ENCODE measurements at places on chromosomes 5 and 9.

- no peak overlapping the region for H3K27ac ChIP-seq
- no peaks in the 10 kb centered on the region for H3K36me3 ChIP-seq
- no peaks in the 10 kb centered on the region for H3K27me3 ChIP-seq
- H3K4me3 ChIP-seq: no peak overlapping the region
- no peak for DNase-seq
These were observed 98.6 kb upstream of the EQTN start for GRCh38 chr9:27395484-27395921.

DNA sequence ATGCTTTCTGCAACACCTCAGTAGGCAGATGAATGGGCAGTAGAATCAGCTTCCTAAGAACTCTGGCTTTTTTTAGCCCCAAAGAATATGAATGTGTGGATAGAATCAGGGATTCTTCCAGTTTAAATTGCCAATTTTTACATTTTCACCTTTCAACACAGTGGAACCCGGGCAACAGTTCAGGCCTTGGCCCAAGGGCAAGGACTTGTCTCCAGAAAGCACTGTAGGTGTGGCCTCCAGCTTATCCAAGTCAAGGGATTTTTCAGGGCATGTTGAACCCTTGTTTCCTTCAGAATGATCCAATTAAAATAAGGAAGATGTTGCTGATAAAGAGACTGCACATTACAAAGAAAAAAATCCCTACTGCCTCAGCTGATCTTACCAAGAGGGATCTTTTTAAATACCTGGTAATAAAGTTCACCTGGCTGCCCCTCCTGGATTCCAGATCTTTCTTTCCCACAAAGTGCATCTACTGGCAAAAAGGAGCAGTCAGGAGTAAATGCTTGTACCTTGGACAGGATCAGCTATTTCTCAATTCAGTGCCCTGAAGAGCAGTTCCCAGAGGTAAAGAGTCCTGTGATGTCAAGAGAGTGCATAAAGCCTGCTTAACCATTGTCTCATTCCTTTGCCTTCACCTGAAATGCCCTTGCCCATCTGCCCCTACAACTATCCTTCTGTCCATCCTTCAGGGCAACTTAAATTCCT lies 80.1 kb upstream of the PLPP6 start:
- no peaks in the 10 kb centered on the region for H3K27me3 ChIP-seq
- H3K36me3 ChIP-seq: no peaks in the 10 kb centered on the region
- no peak overlapping the region for H3K4me3 ChIP-seq
- H3K4me1 ChIP-seq: no peaks in the 10 kb centered on the region
- no peak for DNase-seq

- no peaks in the 10 kb centered on the region for H3K4me1 ChIP-seq
- no peak within 1 kb of the TSS for H3K4me3 ChIP-seq
- no peak within 1 kb of the TSS for H3K27ac ChIP-seq
- H3K27me3 ChIP-seq: no peaks in the 10 kb centered on the region
- no peak for DNase-seq
- H3K36me3 ChIP-seq: no peaks in the 10 kb centered on the region
These were observed at the start of gene TMEM252 for GRCh38 chr9:68540712-68541535. Gene TMEM252, minus strand, starts transcription at chr9:68540883. Its CDS starts 69 bp downstream, at chr9:68540814.

DNA sequence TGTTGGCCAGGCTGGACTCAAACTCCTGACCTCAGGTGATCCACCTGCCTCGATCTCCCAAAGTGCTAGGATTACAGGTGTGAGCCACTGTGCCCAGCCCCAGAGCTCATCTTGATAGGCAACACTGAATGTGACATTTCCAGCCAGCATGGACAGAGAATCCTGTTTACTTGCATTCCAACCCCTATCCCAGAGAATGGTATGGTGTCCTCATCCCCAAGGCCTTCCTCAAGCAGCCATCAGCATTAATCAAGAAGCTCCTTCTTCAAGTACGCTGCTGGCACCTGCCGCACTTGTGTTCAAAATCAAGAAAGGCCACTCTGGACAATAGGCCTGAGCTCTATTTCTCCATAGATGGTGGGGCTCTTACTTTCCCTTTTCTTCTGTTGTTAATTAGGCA lies 40.2 kb downstream of the STARD4 start:
- H3K4me3 ChIP-seq: no peak overlapping the region
- H3K27me3 ChIP-seq: no peaks in the 10 kb centered on the region
- no peaks in the 10 kb centered on the region for H3K4me1 ChIP-seq
- no peak overlapping the region for H3K27ac ChIP-seq

DNA sequence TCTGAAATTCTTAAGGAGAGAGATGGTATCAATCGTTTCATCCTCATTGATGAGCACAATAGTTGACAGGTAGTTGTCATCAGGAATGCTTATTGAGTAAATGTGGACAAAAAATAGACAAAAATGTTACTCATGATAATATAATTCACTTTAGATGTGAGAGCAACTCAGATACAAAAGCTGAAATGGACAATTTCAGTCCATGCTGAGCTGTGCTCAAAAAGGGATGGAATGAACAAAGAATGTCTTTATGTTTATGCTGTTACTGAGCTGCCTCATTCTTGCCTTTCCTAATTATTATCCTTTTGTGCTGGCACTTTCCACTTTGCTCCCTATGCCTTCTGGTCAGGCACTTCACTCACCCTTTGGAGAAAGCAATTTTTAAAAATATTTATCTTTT lies 49.5 kb downstream of the JAKMIP2 start:
- no peak for DNase-seq
- no peaks in the 10 kb centered on the region for H3K4me1 ChIP-seq
- H3K27me3 ChIP-seq: no peaks in the 10 kb centered on the region
- H3K4me3 ChIP-seq: no peak overlapping the region
- H3K36me3 ChIP-seq: no peaks in the 10 kb centered on the region
- H3K27ac ChIP-seq: no peak overlapping the region

DNA sequence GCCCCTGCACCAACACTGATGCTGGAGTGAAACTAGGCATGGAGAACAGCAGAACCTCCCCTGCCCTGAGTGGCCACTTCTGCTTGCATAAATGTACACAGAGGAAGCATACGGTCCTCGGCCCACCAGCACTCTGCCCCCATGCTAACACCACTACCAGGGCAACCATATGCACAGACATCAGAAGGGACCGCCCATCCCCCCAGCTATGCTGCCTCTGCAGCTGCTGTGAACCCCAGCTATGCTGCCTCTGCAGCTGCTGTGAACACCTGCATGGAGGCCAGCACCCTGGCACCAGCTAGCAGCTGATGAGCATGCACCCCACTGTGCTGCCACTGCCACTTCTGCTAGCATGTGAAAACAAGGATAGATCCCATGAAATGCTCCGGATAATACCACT lies 250.3 kb downstream of the TUSC1 start:
- no peak for DNase-seq
- H3K27me3 ChIP-seq: no peaks in the 10 kb centered on the region
- H3K36me3 ChIP-seq: no peaks in the 10 kb centered on the region

DNA sequence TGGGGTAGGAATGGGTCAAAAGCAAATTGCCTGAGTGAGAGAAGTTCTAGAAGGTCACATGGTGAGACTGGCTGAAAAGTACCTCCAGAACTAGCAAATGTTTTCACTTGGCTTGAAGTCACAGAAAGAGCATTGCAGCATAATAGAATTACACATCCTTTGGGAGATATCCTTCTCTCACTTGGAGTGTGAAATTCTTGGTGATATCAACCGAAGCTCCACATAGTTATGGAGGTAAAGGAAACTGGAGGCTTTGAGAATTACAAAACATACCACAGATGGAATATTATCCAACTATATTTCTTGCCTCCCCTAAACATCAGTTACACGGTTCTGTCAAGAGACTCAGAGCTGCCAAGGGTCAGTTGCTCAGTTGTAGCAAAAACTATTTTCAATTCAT lies 182.4 kb downstream of the SEMA5A start:
- H3K36me3 ChIP-seq: no peaks in the 10 kb centered on the region
- H3K27me3 ChIP-seq: no peaks in the 10 kb centered on the region
- no peak overlapping the region for H3K27ac ChIP-seq
- DNase-seq: no peak

DNA sequence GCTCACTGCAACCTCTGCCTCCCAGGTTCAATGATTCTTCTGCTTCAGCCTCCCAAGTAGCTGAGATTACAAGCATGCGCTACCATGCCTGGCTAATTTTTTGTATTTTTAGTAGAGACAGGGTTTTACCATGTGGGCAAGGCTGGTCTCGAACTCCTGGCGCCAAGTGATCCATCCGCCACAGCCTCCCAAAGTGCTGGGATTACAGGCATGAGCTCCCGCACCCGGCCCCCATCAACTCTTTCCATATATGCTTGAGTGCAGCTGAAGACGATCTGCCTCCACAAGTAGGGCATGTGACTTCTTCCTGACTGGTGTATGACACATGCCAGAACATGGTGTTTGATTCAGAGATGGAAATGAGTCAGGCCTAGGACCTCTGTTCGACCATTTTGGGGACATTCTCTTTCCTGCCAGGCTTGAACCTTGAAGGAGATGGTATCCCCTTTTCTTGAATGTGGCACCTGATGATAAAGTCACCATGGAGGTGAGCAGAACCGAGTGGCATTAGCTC lies 7.5 kb upstream of the CNOT6 start:
- no peak for DNase-seq
- peaks cover 2% of the 10 kb centered on the region for H3K4me1 ChIP-seq
- H3K27me3 ChIP-seq: no peaks in the 10 kb centered on the region
- H3K36me3 ChIP-seq: no peaks in the 10 kb centered on the region

- no peak for DNase-seq
- no peaks in the 10 kb centered on the region for H3K4me1 ChIP-seq
- H3K36me3 ChIP-seq: no peaks in the 10 kb centered on the region
- H3K4me3 ChIP-seq: no peak overlapping the region
- no peak overlapping the region for H3K27ac ChIP-seq
- no peaks in the 10 kb centered on the region for H3K27me3 ChIP-seq
These were observed 138.9 kb upstream of the RUSC2 start for GRCh38 chr9:35350827-35351549.

DNA sequence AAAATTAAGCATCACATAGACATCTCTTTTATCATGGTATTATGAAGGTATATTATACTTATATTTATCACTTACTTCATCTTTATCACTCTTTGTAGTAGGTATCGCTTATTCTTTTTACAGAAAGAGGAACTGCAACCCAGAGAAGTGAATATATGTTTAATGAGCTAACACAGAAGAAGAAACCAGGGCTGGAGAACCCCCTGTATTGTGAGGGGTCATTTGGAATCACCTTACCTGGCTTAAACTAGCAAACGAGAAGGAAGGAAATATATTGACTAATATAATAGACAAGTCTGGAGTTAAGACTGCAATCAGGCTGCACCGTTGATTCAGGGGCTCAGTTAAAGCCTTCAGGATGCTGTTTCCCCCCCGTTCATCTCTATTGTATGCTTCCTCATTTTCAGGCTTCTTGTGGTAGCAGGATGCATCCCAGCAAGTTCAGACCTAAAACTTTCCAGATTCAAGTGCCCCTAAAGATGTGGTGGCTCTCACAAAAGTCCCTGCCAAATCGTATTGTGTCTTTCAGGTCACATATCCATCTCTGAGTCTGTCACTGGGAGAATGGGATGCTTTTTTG lies 146.4 kb downstream of the GCNT1 start:
- H3K27ac ChIP-seq: no peak overlapping the region
- no peak for DNase-seq
- H3K4me3 ChIP-seq: no peak overlapping the region
- 0 out of 2 replicates have a peak, but pooled peaks cover 1% of the 10 kb centered on the region for H3K4me1 ChIP-seq
- H3K27me3 ChIP-seq: no peaks in the 10 kb centered on the region

GRCh38 chr9:128003966-128004604 lies 23.3 kb upstream of the EEIG1 start:
- DNase-seq: no peak
- H3K4me3 ChIP-seq: no peak overlapping the region
- H3K4me1 ChIP-seq: peaks cover 2% of the 10 kb centered on the region
- no peak overlapping the region for H3K27ac ChIP-seq
- no peaks in the 10 kb centered on the region for H3K36me3 ChIP-seq
- no peaks in the 10 kb centered on the region for H3K27me3 ChIP-seq

DNA sequence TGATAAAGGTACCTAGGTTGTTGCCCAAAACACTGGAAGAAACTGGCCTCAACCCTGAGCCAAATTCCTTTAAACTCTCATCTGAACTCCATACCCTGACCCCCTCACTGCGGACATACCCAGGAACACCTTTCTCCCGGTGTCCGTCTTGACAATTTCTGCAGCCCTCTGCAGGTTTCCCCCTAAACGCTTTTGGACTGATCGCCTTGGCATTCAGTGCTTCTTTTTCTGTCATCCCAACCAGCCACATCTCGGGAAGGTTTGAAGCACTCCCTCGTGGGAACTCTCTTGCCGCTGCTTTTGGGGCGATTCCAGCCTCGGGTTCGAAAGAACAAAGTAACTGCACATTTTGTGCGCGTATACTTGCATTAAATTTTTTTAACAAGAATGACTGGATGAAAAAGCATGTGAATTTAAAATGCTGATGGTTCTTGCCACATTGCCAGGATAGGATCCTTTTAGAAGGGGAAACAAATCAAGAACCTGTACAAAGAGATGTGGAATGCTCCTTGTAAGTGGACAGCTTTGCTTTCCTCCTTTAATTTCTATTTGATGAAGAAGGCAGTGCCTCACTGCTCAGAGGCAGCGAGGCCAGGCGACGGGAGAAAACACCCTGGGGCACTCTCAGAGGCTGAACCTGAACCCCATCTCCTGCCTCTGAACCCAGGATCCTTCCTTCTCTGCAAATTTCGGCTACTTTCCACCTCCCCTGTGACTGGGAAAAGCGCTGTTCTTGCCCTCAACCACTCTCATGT lies 615 bp downstream of the PSMD5 start:
- no peaks in the 10 kb centered on the region for H3K36me3 ChIP-seq
- H3K27me3 ChIP-seq: no peaks in the 10 kb centered on the region
- no peak overlapping the region for H3K27ac ChIP-seq
- H3K4me3 ChIP-seq: peak overlapping the region; percentile 91
- DNase-seq: no peak

DNA sequence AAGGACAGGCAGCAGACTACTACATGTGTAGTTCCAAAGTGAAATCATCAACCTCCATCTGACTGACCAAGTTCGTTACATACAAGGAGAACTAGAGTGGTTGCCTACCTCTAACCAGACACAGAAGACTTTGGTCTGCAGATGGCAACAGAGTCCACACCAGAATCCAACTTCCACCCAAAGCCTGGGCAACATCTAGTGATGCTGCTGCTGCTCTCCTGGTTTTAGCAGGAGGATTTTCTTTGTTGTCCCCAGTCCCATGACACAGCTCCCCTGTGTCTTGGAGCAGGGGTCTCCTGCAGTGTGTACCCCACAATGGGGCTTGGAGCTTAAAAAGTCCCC lies 46.4 kb upstream of the APC start:
- DNase-seq: no peak
- no peaks in the 10 kb centered on the region for H3K4me1 ChIP-seq
- no peaks in the 10 kb centered on the region for H3K27me3 ChIP-seq
- no peaks in the 10 kb centered on the region for H3K36me3 ChIP-seq
- no peak overlapping the region for H3K27ac ChIP-seq
- H3K4me3 ChIP-seq: no peak overlapping the region

- no peak overlapping the region for H3K4me3 ChIP-seq
- no peak overlapping the region for H3K27ac ChIP-seq
- no peaks in the 10 kb centered on the region for H3K36me3 ChIP-seq
- H3K27me3 ChIP-seq: no peaks in the 10 kb centered on the region
These were observed 55.7 kb upstream of the SPDL1 start for GRCh38 chr5:169527863-169528262.
